ENCODE measurements at places on chromosomes 7 and 10.

DNA sequence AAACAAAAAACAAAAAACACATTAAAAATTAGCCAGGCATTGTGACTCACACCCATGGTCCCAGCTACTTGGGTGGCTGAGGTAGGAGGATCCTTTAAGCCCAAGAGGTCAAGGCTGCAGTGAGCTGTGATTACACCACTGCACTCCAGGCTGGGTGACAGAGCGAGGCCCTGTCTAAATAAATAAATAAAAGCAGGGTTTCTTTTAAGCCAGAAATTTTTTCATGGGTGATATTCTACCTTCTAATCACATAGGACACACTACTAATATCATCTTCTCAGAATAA lies 14.2 kb upstream of the SVIL start:
- DNase-seq: no peak

DNA sequence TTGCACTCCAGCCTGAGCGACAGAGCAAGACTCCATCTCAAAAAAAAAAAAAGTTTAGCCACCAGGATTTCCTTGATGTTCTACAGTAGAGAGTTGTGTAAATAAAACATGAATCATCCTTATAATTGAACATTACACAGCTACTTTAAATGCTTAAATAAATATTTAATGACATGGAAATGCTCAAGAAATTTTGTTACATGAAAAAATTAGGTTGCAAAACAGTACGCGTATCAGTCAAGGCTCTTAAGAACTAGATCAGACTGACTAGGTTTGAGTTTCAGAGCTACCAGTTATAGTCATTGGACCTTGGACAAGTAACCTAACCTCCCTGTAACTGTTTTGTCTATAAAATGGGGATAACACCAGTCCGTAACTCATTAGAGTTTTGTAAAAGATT lies 38.7 kb upstream of the GSAP start:
- no peak for DNase-seq

DNA sequence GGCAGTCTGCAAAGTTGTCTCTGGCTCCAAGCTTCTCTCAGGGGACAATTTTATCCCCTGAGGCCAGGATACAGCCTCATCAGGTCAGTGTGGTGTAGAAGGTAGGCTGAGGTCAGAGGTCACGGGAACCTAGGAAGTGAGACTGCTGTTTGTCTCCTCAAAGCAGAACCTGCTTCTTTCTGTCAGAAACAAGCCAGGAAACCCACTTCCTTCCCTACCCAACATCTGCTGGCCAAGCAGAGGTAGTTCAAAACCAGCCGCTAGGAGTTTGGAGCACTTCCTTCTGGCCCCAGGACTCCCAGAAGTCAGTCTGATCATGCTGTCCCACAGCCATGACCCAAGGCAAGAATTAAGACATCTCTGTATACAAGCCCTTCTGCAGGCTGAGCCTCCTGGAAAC lies 12.2 kb downstream of the CLRN3 start:
- no peak for DNase-seq

GRCh38 chr7:116949941-116950801 lies 3.1 kb upstream of the ST7 start:
- DNase-seq: no peak

- no peak for DNase-seq
Observed at GRCh38 chr10:47278152-47278473, 21.9 kb upstream of the GDF10 start.

DNA sequence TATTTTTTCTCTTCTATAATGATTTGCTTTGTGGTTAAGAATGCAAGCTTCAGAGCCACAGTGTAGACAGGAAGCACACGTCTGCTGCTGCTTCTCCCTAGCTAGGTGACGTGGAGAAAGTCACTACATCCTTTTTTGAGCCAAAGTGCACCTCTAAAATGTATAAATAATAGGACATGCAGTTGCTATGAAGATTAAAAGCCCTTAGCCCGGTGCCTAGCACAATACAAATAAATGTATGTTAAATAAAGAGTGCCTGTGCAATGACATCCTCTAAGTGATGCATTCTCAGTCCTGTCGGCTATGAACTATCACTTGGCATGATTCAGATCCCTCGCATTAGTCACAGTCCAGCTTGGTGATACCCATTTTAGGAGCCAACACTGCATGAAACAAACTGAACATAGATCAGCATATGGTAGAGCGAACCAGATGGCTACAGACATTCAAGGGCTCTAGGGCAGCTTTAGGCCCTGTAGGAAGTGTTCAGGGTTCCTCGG lies 4.8 kb upstream of the TRDMT1 start:
- peak; percentile 62 for DNase-seq

- DNase-seq: no peak
Observed at GRCh38 chr7:45665172-45665571, 91.0 kb downstream of the ADCY1 start.

GRCh38 chr7:38068461-38068860 lies 109.6 kb upstream of the STARD3NL start:
- DNase-seq: no peak

GRCh38 chr10:30037620-30038336 lies 21.6 kb downstream of the JCAD start:
- no peak for DNase-seq

- no peak for DNase-seq
Observed at GRCh38 chr10:95122736-95123135, 53.4 kb upstream of the CYP2C8 start.

DNA sequence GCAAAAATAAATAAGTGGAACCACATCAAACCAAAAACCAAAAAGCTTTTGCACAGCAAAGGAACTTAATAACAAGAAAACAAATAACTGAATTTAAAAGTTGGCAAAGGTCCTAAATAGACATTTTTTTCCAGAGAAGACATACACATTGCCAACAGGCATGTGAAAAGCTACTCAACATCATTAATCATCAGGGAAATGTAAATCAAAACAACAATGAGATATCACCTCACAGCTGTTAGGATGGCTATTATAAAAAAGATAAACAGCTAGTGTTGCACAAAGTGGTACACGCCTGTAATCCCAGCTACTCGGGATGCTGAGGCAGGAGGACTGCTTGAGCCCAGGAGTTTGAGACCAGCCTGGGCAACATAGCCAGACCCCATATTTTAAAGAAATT lies 2.2 kb upstream of the SUN3 start:
- DNase-seq: no peak

DNA sequence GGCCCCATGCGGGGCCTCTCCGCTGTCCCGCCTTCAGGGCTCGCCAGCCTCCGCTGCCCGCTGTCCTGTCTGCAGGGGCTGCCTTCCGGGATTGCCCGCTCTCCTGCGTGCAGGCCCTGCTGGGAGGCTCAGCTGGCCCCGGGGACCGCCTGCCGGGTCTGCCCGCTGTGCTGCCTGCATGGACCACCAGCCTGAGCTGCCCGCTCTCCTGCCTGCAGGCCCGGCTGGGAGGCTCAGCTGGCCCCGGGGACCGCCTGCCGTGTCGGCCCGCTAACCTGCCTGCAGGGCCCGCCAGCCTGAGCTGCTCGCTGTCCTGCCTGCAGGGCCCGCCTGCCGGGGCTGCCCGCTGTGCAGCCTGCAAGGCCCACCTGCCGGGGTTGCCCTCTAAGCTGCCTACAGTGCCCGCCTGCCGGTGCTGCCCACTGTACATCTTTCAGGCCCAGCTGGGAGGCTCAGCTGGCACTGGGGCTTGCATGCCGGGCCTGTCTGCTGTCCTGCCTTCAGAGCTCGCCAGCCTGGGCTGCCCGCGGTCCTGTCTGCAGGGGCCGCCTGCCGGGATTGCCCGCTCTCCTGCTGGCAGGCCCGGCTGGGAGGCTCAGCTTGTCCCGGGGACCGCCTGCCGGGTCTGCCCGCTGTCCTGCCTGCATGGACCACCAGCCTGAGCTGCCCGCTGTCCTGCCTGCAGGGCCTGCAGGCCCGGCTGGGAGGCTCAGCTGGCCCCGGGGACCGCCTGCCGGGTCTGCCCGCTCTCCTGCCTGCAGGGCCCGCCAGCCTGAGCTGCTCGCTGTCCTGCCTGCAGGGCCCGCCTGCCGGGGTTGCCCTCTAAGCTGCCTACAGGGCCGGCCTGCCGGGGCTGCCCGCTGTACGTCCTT lies 165.1 kb downstream of the GLRX3 start:
- DNase-seq: no peak

GRCh38 chr7:63046612-63047011 lies 952.0 kb upstream of the ZNF722 start:
- DNase-seq: no peak

GRCh38 chr7:136009488-136010079 lies 32.4 kb upstream of the MTPN start:
- DNase-seq: peak; percentile 46

DNA sequence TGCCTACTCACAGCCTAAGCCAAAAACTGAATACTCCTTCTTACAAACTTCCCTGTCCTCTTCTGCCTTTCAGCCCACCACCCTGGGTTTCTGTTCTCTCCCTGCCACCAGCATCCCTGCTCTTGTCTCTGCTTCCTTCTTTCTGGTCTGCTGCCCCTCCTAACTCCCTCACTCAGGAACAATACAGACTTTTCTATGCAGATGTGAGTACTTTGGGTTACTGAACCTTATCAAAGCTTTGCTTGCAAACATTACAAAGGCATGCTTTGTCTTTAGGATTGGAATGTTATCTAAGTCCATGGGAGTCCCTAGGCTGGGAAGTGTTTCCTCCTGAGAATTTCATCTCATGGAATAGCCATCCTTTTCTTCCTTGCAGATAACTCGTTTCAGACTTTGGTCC lies 28.9 kb downstream of the CNNM1 start:
- DNase-seq: no peak

GRCh38 chr7:100061518-100062193 lies 12.1 kb downstream of the ZSCAN21 start:
- no peak for DNase-seq

DNA sequence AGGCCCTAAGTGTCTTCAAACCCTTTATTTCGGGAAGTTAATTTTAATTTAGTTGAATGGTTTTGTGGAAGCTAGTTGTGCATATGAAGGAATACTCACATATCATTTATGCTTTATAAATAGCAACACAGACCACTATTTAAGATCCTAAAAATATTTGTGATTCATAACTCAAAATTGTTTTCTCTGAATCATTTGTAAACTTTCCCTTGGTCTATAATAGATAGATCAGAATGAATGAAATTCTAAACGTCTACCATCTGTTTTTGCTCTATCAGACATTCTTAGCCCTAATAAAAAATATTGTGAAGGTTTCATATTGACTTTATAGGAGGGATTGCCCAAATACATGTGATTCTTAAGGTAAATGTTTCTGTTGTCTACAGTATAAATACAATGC lies 43.5 kb downstream of the LOXL4 start:
- peak; percentile 42 for DNase-seq

DNA sequence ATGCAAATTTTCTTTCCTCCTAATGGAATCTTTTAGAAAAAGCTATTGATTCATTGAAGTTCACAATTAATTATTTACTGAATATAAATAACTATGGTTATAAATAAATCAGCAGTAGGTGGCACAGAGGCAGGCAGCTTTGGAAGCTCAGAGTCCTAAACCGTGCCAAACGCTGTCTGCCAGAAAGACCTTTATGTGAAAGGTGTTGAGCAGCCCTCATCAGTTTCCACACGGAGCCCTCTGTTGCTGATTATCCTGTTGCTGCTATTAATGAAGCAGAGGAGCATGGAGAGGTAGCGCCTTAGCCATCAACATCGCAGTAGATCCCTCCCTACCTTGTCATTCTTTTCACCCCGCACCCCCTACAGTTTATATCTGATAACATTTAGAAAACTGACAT lies 51.0 kb downstream of the RTKN2 start:
- DNase-seq: no peak

GRCh38 chr7:73642834-73643233 lies 18.5 kb upstream of the MLXIPL start:
- DNase-seq: no peak

DNA sequence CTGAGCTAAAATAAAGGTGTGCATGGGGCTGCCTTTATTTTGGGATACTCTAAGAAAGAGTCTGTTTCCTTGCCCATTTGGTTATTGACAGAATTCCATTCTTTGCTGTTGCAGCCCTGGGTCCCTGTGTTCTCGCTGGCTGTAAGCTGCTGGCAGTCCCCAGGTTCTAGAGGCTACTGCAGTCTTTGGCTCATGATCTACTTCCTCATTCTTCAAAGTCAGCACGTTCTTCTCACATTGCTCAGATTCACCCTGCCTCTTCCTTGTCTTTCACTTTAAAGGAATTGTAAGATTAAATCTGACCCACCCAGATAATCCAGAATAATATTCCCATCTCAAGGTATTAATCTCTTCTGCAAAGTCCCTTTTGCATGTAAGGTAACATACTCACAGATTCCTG lies 620.3 kb downstream of the CCSER2 start:
- no peak for DNase-seq

DNA sequence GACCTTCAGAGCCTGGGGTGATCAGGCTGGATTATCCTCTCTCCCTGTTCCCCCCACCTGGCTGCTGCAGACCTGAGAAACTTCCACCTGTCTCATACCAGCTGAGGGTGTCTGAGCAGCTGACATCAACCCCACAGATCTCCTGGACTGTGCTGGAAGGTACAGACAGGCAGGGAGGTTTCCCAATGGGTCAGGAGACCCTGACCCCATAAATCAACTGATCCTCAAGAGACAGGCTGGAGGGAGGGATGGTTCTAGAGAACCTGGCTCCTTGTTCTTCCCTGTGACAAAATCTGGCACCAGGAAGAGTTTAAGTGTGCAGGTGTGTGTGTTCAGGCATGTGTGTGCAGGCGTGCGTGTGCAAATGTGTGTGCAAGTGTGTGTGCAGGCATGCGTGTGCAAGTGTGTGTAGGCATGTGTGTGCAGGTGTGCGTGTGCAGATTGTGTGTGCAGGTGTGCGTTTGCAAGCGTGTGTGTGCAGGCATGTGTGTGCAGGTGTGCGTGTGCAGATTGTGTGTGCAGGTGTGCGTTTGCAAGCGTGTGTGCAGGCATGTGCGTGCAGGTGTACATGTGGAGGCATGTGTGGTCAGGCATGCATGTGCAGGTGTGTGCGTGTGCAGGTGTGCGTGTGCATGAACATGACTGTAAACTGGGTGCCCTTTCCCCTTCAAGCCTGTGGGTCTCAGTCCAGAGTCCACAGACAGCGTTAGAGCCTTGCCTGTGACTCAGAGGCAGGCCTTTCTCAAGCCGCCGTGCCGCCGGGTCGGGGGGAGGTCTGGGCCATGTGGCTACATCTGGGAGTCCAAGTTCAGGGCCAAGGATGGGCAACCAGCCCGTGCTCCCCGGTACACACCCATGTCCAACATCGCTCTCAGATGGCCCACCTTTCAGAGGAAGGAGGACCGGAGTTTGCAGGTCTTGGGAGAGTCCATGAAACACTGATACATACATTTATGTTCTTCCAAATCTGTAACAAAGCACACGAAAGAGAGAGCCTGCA lies 50.1 kb upstream of the ELN start:
- DNase-seq: peak; percentile 70

DNA sequence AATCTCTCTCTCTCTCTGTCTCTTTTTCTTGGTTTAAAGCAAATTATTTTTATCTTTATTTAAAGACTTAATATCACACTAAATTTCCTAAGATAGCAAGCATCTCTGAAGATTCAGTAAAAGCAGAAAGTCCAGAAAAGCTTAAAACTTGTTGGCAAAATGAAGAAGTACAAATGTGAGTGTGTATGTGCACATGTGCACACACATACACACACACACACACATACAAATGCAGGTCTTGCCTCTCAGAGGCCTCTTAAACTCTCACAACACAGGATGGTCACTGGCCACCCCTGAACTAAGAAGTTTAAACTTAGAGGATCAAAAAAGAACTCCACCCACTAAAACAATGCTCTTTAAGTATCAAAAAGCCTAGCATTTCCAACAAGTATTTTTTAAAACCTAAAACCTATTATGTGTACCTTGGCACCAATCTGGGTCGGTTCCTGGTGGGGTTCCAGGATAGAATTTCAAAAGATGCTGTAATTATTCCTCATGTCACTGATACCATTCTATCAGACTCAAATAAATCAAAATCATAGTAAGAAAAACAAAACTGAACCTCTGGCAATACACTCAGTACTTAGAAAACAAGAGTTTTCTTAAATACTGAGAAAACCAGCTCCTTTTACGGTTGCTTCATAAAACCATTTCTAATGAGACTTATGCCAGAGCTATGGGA lies 55.0 kb downstream of the SORBS1 start:
- DNase-seq: no peak

All from AG08395 (cell line).